ENCODE measurements at places on chromosomes 6 and 20.

DNA sequence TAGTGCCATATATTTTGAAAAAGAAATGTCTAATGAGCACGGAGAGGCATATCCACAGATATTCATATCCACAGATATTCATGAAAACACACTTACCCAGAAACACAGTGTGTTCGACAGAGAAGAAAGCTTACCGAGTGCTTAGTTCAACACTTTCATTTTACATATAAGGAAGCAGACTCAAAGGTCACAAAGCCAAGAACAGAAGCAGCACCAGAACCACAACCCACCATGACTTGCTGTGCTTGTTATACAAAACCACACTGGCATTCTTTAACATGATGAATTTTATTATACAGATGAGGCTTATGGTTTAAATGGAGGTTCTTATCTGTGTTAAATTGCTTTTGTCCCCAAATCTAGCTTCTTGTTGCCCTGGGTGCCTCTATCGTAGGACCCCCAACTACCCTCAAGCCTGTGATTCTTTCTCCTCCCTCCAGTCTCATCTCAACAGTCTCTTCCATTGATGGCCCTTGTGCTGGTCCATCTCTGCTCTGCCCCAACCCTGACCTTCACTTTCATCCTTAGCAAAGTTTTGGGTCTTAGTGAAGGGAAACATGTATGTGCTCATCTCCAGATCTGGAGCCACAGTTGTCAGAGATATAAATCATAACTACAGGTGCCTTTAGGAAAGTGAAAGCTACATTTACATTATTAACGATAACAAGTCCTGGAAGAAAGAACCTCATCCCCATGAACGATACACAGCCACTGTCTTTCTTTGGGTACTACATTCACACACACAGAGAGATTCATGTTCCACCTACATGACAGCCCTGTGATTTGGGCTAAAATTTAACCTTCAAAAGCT is 40.0 kb downstream of the SF3B5 start:
- DNase-seq = no peak

GRCh38 chr6:39114388-39114703 is 640 bp downstream of the SAYSD1 start:
- DNase-seq = no peak

DNA sequence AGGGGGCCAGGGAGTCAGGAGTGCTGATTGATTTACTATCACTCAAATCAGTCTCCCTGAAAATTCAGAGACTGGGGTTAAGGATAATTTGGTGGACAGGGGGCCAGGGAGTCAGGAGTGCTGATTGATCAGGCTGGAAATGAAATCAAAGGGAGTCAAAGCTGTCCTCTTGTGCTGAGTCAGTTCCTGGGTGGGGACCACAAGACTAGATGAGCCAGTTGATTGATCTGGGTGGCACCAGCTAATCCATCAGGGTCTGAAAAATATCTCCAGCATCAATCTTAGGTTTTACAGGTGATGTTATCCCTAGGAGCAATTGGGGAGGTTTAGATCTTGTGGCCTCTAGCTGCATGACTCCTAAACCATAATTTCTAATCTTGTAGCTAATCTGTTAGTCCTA is 6.1 kb upstream of the AFG1L start:
- no peak for DNase-seq

DNA sequence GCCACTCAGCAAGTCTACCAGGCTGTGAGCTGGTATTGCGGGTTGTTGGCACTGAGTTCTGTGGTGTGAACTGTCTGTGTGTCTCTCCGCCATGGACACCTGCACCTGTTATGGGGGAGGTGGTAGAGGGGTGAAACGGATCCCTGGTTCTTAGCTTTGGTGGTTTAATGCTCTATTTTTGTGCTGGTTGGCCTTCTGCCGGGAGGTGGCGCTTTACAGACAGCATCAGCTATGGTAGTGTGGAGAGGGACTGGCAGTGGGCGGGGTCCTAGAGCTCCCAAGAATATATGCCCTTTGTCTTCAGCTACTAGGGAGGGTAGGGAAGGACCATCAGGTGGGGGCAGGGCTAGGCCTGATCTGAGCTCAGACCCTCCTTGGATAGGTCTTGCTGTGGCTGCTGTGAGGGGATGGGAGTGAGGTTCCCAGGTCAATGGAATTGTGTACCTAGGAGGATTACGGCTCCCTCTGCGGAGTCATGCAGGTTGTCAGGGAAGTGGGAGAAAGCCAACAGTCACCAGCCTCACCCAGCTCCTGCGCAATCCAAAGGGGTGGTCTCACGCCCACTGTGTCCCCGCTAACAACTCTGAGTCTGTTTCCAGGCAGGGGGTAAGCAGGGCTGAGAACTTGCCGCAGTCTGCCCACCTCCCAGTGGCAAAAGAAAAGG is 154.3 kb downstream of the CCDC170 start:
- peak; percentile 5 for DNase-seq

- no peak for DNase-seq
These were observed 19.7 kb downstream of the PCK1 start for GRCh38 chr20:57580478-57581201.

DNA sequence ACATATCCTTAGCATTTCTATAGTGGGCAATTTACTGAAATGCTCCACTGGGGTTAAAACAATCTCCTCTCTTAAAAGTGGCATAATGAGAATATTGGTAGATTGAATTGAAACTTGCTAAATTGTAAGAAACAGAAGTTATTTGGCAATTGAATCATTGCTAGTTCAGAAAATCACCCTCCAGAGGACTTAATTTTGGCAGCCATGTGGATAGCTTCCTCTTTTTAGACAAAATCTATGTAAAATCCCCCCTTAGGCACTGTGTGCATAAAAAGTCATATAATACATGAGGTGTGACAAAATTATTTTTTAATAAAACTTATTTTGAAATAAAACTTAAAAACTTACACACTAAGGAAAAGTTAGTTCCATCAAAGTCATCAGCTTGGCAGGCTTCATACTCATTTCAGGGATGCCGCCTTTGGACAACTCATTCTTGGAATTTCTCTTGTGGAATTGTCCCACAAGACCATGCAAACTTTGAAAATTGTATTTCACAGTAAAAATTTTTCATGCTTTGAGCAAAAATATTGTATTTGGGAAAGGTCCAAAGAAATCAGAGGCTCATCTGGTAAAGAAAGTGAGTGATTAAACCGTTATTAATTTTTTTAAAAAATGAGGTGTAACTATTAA is 473.0 kb downstream of the BCKDHB start:
- no peak for DNase-seq

GRCh38 chr6:37942606-37943376 is 123.3 kb downstream of the ZFAND3 start:
- peak; percentile 24 for DNase-seq

- no peak for DNase-seq
These were observed 101.3 kb upstream of the UFL1 start for GRCh38 chr6:96420294-96420693.

- no peak for DNase-seq
These were observed 1.2 kb downstream of the RAB44 start for GRCh38 chr6:36698871-36699271.

GRCh38 chr6:56693246-56693607 is 50.5 kb upstream of the DST start:
- peak; percentile 87 for DNase-seq

DNA sequence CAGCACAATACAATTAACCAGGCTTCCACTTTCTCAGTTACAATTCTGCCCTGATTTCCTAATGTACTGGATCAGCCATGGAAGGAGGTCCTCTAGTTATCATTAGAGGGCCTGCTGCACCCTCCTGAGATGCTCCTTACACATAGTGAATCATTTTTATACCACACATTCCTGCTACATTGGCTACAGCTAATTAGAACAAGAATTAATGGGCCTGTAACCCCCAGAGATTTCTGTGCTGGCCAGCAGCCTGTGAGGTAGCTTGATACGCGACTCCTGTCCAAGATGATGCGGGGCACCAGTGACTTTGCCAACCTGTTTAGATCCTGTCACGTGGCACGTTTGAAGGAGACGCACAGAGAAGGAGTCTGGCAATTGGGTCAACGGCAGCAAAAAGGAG is 422.8 kb downstream of the EPM2A start:
- no peak for DNase-seq

- no peak for DNase-seq
These were observed 15.4 kb upstream of the MTG2 start for GRCh38 chr20:62167474-62167873.

DNA sequence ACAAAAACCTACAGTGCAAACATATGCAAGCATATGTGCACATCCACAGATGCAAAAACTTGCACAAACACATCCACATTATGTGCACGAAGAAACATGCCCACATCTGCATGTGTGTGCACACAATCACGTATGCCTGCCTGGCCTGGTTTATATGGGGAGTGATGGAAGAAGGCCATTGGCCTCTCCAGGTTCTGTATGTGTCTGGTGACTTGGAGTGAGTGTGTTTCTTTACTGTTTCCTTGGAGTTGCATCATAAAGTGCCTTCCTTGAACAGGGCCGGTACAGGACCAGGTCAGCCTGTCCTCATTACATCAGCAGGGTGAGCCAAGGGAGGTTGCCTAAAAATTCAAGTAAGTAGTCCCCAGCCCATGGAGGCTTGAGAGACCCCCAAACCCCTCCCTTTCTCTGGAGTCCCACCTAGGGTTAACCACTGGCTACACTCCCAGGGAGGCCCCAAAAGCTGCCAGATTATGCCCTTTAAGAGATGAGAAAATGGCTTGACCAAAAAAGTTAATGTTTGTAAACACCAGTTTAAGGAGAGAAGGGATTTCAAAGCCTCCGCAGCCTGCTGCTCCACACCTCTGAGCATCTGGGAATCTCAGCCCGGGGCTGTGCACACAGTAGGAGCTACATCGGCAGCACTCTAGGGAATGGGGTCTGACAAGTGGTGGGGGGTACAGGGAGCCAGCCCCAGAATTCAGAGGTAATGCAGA is 140.8 kb downstream of the VEGFA start:
- peak; percentile 85 for DNase-seq
